ENCODE measurements at places on chromosomes 16 and 17. TPM values are rescaled to one million over a fixed set of nuclear protein-coding genes. Genes with fewer than 3 reads are reported as not detected.

DNA sequence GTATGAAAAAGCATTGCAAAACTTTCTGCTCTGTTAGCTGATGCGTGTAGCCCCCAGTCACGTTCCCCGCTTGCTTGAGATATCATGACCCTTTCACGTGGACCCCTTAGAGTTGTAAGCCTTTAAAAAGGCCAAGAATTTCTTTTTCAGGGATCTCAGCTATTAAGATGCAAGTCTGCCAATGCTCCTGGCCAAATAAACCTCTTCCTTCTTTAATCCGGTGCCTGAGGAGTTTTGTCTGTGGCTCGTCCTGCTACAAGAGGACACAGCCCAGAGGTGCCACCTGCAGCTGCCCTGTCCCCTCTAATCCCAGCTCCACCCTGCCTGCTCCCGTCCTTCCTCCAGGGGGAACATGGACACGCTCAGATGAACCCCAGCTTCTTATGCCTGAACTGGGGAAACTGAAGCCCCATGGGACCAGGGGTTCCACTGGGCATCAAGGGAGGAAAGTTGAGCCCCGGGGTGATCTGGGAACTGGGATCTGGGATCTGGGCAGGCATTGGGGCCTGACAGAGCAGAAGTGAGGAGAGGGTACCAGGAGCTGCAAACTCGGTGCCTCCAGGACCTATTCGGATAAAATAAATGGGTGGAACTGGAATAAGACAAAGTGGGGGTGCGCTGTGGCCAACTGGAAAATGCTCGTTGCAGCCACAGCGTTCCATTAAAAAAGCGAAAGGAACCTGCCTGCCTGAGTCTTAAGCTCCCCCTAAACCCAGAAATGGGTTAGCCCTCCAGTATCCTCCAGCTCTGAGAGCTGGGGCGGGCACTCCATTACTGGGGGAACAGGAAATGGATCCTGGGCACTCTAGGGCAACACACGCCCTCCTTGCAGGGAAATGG is 19.7 kb downstream of the QPRT start:
- no peak for DNase-seq

- DNase-seq = no peak
Measured at GRCh38 chr17:4584101-4584916, at the start of gene SMTNL2. SMTNL2 (plus strand) TSS chr17:4584529; CDS start chr17:4584606, 77 bp downstream.

DNA sequence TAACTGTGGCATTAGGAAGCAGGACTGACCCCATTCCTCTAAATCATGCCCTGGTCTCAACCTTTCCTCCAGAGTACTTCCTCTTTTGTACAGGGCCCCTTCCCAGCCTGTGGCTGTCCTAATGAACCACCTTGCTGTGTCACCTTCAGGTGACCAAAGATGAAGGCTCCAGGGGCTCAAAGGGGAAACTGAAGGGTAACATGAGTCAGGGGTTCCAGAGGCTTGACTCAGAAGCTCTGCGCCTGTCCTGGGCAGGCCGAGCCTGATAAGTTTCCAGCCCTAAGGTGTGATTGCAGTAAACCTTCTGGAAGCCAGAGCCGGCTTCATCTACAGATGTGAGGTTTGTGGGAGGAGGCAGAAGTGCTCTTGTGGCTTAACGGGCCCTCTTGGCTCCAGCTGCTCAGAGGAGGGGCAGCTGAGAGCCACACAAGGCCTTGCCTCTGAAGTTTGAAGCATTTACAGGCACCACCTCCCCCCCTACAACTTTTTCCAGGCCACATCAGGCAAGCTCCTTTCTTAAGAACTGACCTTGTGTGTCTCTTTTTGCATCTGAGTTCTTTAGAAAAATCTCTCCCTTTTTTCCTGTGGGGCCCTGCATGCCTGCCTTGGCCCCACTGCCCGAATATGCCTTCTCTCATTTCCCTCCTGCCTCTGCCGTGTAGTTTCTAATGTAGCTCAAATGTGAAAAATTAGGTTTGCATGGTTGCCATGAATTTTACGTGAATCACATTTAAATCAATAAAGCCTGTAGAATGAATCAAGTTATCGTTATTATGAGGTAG is 149.9 kb downstream of the CLEC16A start:
- DNase-seq = no peak

DNA sequence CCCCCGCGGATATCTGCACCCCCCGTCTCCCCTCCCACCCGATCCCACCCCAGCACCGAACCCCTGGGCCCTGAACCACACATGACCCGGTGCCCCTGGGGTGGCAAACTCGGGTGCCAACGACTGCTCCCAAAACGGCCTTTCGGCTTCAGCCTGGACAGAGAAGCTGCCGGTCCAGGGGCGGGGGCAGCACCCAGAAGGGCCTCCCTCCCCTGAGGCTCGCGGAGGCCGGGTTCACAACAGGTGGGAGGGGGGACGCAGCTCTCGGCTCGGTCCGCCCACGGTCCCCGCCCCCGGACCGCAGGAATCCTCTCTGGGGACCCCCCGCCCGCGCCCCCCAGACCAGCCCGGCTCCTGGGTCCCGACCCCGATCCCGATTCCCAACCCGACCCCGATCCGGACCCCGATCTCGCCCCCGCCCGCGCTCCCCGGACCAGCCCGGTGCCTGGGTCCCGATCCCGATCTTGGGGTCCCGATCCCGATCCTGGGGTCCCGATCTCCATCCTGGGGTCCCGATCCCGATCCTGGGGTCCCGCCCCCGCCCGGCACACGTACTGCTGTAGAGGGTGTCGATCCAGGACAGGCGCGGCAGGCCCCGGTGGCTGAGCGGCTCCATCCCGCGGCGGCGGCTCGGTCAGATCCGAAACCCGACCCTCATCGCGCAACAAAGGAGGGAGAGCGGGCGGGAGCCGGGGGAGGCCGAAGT is 516 bp downstream of the ABR start:
- DNase-seq = no peak

DNA sequence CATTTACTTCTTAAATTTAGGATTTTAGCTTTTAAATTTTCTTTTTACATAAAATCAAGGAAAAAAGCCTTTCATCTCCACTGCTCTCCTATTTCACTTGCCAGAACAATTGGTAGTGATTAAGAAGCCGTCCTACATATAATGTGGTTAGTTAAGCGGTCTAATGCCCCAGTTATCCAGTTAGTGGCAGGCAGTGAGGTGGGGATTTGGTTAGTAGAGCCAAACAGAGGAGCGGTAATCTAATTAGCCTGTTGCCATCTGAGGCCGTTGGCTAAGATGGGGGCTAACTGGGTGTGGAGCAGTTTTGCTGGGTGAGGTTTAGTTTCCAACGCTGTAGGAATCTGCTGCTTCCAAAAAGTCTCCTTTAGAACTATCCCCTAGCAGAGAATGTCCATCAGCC is 22.4 kb downstream of the SNX11 start:
- no peak for DNase-seq

GRCh38 chr17:40072040-40072734 is 9.4 kb downstream of the THRA start:
- no peak for DNase-seq

GRCh38 chr16:61024180-61024900 is 1011.9 kb downstream of the CDH8 start:
- DNase-seq = no peak

GRCh38 chr16:65260746-65261145 is 138.9 kb upstream of the CDH11 start:
- no peak for DNase-seq

DNA sequence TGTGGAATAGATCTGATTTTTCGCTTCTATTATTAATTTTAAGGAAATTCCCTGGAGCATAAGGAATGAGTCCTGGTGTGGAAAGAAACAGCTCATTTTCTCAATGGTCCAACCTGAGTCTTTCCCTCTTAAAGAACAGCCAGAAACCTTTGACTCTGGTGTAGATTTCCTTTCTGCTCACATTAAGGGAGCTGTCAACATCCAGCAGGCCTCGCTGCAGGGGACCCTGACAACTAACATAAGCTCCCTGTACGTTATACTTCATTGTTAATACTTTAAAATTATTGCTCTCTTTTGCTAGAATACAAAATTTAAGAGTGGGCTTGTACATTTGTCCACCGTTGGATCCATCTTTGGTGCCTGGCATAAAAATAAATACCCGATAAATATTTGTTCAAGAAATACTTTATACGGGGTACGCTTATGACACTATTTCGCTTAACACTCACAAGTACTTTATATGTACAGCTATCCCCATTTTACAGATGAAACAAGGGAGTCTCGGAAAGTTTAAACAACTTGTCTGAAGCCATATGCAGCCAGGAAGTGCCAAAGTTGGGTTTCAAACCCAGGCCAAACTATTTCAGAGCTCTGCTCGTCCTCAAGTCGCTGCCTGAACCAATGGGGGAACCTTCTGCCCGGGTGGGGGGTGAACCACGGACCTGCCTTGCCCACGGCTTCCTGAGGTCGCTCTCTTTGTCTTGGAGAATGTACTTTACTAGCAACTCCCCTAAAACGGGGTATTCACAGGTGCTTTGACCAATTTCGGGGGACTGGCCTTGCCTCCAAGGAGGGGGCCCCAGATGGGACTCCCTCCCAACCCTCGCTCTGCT is 611 bp downstream of the SMARCE1 start:
- DNase-seq = no peak

DNA sequence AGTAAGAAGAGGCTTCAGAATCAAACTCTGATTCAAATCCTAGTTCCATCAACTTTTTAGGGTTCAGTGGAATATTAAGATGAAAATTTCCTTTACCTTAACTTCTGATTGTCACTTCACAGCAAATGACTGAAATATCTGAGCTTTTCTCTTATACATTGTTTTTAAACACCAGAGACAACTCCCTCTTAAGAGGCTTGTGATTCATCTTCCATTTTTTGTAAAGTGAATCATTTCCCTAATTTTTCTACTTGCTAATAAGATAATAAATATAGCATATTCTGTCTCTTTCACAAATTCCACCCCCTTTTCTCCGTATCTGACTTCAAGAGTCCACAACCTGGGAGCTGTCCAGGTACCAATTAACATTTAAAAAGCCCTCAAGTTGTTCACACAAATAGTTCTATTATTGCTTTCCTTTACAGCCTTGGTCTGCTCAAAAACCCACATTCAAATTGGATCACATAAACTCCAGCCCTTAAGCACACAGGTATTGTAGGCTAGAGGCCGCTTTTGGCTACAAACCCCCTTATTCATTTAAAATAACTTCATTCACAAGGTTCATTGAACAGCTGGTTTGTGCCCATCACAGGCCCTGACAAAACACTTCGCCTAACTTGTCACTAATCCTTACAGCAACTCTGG is 14.1 kb upstream of the UTP6 start:
- DNase-seq = no peak

PIP4K2B gene
- polyA plus RNA-seq = 74.1 TPM

RAB37 gene
- polyA plus RNA-seq = 6.0 TPM

RNF43 gene
- 13.4 TPM for polyA plus RNA-seq

MEIOC gene
- polyA plus RNA-seq = 2.0 TPM

AIPL1 gene
- polyA plus RNA-seq = 0.10 TPM
